H9 (cell line): ENCODE measurements at places on chromosomes 11 and 22.

DNA sequence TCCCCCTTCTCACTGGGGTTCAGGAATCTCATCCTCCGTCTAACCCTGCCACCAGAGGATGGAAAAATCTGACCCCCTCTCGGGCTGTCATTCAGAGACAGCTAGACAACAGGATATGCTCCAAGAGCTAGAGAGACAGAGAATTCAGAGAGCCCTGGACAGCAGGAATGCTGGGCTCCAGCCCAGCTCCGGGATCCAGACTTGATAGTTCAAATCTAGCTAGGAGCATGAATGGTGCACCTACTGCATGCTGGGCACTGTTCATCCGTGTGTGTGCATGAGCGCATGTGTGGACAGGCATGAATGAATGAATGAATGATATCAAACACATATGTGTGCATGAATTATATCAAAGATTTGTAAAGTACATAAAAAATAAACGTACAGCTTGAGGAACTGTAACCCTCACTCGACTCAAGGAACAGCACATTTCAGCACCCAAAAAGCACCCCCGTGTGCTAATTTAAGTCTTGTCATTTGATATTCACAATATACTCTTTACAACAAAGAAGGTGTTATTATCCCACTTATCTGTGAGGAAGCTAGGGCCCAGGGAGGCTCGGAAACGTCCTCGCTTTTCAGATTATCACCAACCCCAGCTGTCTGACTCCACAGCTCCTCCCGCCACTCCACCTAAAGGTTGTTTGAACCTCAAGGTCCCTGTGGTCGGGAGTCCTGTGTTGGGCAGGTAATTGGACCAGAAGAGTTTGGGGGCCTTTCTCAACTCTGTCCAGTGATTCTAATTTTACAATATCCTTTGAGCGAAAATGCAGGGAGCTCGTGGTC, 640 bp upstream of the VSIG10L2 start:
- DNase-seq: no peak

DNA sequence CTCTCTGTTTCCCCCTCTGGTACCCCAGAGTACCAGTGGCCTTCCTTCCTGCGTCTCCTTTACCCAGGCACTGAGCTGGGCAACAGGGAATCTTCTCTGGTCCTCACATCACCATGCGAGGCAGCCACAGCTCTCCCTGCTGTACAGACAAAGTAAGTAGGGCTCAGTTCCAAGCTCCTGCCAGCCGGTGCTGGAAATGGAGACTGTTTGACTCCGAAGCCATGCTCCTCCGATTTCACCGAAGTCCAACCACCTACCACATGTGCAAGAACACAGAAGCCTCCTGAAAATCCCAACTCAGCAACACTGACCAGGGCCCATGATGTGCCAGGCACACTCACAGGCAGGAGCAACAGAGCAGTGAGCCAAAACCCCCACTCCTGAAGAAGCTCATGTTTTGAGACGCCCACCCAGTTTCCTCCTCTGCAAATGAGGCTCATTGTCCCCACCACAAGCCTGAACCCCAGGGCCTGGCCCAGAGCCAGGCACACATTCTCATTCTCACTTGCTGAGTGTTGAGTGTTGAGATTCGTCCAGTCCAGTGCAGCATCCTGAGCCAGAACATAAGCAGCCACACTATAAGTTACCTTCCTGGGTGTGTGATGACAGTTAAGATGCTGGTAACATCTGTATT, 156.0 kb downstream of the MPPED1 start:
- DNase-seq: no peak

- no peak for DNase-seq
Measured at GRCh38 chr11:104570078-104570701, 328.1 kb downstream of the CASP12 start.

GRCh38 chr11:63491240-63491587, 247 bp upstream of the PLAAT5 start:
- DNase-seq: no peak

DNA sequence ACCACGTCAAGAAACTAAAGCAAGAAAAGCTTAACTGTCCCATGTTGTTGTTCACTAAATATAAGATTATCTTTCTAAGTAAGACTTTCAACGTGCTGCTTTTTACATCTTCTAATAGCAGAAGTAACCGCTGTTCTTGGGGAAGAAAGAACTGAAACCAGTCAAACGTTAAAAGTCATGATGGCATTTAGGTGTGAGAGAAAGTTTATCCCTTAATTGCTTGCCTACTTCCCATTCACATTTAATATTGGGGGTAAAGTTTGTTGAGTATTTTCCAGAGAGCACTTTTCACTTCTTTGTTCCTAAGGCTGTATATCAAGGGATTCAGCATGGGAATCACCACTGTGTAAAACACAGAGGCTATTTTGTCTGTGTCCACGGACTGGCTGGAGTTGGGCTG, 970 bp downstream of the OR5B21 start:
- no peak for DNase-seq

- no peak for DNase-seq
Measured at GRCh38 chr11:29217901-29218300, 798.9 kb downstream of the KCNA4 start.

GRCh38 chr11:20617346-20618005, 18.1 kb downstream of the SLC6A5 start:
- no peak for DNase-seq

- no peak for DNase-seq
Measured at GRCh38 chr22:38180841-38181452, 683 bp downstream of the PLA2G6 start.

- no peak for DNase-seq
Measured at GRCh38 chr11:79382301-79383050, 58.4 kb downstream of the TENM4 start.

- DNase-seq: no peak
Measured at GRCh38 chr11:5968394-5968793, at the start of gene OR56A5. Gene OR56A5 (minus strand): TSS chr11:5968494. CDS start chr11:5968494, 0 bp downstream.
